ENCODE measurements at places on chromosomes 2 and 18. TPM values are rescaled to one million over a fixed set of nuclear protein-coding genes. Genes with fewer than 3 reads are reported as not detected.
A peak's percentile ranks its signal among the peaks of the same experiment; 100 is the strongest.

DNA sequence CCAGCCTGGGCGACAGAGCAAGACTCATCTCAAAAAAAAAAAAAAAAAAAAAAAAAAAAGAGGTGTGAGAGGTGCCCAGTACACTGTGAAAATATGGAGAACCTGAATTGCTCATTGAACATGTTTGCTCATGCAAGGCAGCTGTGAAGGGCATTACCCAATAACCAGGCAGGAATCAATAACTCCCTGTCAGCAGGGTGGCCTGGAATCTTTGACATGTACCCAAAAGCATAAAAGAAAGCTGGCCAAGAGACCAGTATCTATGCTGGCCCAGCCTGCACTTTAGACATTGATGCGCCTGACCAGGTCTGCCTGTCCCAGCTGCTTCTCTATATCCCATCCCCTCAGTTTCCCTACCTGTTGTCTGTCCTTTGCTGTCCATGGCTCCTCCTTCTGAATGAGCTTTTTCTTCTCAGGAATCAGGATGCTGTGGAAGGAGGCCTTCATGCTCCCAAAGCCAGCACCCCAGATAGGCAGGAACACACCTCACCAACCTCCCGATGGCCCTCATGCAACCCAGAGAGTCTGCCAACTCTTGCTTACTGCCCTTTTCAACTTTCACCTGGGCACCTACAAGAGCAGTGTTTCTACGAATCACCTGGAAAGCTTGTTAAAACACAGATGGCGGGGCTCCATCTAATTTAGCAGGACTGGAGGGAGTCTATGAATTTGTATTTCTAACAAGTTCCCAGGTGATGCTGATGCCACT is 83.4 kb upstream of the PPP1CB start:
- no peaks in the 10 kb centered on the region for H3K36me3 ChIP-seq
- peaks cover 32% of the 10 kb centered on the region for H3K4me1 ChIP-seq
- DNase-seq: no peak
- H3K4me3 ChIP-seq: no peak overlapping the region
- no peaks in the 10 kb centered on the region for H3K27me3 ChIP-seq

- H3K4me1 ChIP-seq: no peaks in the 10 kb centered on the region
- no peaks in the 10 kb centered on the region for H3K36me3 ChIP-seq
- H3K27me3 ChIP-seq: peaks cover 12% of the 10 kb centered on the region
- no peak overlapping the region for H3K27ac ChIP-seq
- H3K4me3 ChIP-seq: no peak overlapping the region
- DNase-seq: no peak
Observed at GRCh38 chr2:125386074-125386473, 1269.9 kb upstream of the GYPC start.

DNA sequence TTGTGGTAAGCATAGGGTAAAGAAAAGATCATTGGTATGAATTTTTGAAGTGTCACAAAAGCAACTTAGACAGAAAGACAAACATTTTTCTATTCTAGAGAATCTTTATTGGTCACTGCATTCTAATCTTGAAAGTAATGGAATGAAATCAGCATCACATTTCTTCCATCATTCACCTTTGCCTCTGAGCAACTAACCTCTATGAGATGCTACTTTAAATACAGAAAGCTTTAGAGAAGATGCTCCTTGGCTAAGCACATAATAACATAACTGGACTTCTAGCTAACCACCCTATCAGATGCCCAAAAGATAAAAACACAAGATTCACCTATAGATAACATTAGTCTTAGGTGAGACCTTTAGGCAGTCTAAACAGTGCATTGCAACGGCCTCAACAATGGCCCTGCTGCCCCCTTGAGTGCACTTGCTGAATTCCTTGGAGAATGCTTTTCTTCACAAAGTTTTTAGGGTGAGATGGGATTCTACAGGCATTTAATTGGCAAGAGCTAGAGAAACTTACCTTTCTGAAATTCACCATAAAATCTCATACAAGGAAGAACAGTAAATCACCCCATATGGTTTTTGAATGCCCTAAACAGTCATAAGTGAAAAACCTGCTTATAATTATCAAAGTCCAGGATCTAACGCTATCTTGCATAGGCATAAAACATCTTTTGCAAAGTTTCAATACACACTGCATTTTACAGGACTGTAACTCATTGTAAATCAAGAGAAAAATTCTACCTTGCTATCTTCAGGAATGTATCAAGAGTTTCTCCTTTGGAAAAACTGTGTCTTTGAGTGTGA is 791.3 kb upstream of the CHAC2 start:
- peaks cover 23% of the 10 kb centered on the region for H3K27me3 ChIP-seq
- no peak overlapping the region for H3K27ac ChIP-seq
- no peaks in the 10 kb centered on the region for H3K36me3 ChIP-seq

GRCh38 chr2:217429981-217430500 is 570.2 kb upstream of the TNP1 start:
- H3K36me3 ChIP-seq: no peaks in the 10 kb centered on the region
- peaks cover 30% of the 10 kb centered on the region for H3K4me1 ChIP-seq
- no peak overlapping the region for H3K27ac ChIP-seq
- no peak for DNase-seq
- peaks cover 5% of the 10 kb centered on the region for H3K27me3 ChIP-seq

DNA sequence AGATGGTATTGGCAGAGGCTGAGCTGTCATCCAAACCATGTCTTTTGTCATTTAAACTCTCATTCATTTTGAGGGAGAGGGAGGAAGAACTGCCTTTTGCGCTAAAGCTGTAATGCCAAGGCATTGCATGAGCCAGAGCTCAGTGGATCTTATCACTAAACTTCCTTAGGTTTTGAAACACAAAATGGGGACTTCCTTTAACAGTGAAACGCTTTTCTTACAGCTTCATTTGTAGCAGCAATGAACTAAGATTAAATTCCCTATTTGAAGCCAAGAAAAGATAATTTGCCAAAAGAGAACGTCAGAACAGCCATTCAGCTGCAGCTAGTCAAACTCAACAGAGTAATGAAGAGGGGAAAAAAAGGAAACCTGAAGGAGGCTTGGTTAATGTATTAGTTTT is 143.5 kb upstream of the MMADHC start:
- H3K27me3 ChIP-seq: no peaks in the 10 kb centered on the region
- H3K27ac ChIP-seq: no peak overlapping the region
- peaks cover 4% of the 10 kb centered on the region for H3K36me3 ChIP-seq
- peaks cover 87% of the 10 kb centered on the region for H3K4me1 ChIP-seq

DNA sequence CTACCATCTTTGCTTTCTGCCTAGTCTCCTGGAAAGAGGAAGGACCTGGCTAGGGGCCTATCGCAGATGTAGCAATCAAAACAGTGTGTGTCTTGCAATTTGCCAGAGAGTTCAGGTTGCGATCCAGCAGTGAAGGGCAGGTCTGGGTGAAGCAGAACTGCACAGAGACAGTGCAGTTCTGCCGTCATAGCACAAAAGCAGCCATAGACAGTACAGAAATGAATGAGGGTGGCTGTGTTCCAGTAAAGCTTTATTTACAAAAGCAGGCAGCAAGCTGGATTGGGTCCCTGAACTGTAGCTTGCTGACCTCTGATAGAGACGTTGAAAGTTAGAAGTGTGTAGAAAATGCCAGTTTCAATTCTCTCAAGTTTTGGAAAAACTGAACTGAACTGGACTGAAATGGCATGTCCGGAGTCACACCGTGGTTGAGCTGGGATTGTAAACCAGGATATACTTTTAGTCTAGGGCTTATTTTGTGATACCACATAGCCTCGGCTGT is 186.8 kb downstream of the LTBP1 start:
- peak overlapping the region; percentile 75 for H3K4me3 ChIP-seq
- DNase-seq: no peak
- peaks cover 79% of the 10 kb centered on the region for H3K4me1 ChIP-seq

TEX44 gene
- not detected for total RNA-seq

NDUFS1 gene
- 97.2 TPM for total RNA-seq

ATP8B1 gene
- 38.7 TPM for total RNA-seq

CASP10 gene
- total RNA-seq: not detected

GNAL gene
- 1.3 TPM for total RNA-seq

C2orf78 gene
- not detected for total RNA-seq

DNA sequence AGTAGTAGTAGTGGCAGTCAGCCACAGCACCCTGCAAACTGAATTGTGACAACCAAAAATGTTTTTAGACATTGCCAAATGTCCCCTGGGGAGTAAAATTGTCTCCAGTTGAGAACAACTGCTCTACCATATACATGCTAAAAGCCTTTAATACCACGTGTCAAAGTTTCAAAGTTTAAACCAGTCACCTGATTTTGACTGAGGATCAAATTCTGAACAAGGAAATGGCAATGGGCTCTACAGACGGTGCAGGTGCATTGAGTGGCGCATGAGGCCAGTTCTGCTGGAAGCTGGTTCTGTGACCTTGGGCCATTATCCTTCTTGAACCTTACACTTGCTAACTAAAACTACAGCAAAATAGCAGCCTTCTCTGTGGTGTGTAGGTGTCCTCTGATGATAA is 85.0 kb downstream of the LIPG start:
- no peaks in the 10 kb centered on the region for H3K27me3 ChIP-seq
- H3K36me3 ChIP-seq: no peaks in the 10 kb centered on the region
- no peak overlapping the region for H3K4me3 ChIP-seq
- H3K27ac ChIP-seq: no peak overlapping the region
- no peak for DNase-seq
- peaks cover 7% of the 10 kb centered on the region for H3K4me1 ChIP-seq

- no peak overlapping the region for H3K27ac ChIP-seq
- H3K4me1 ChIP-seq: no peaks in the 10 kb centered on the region
- no peak overlapping the region for H3K4me3 ChIP-seq
- DNase-seq: no peak
- H3K36me3 ChIP-seq: no peaks in the 10 kb centered on the region
- no peaks in the 10 kb centered on the region for H3K27me3 ChIP-seq
Observed at GRCh38 chr2:21696900-21697299, 573.1 kb downstream of the TDRD15 start.

NYAP2 gene
- total RNA-seq: not detected

DNA sequence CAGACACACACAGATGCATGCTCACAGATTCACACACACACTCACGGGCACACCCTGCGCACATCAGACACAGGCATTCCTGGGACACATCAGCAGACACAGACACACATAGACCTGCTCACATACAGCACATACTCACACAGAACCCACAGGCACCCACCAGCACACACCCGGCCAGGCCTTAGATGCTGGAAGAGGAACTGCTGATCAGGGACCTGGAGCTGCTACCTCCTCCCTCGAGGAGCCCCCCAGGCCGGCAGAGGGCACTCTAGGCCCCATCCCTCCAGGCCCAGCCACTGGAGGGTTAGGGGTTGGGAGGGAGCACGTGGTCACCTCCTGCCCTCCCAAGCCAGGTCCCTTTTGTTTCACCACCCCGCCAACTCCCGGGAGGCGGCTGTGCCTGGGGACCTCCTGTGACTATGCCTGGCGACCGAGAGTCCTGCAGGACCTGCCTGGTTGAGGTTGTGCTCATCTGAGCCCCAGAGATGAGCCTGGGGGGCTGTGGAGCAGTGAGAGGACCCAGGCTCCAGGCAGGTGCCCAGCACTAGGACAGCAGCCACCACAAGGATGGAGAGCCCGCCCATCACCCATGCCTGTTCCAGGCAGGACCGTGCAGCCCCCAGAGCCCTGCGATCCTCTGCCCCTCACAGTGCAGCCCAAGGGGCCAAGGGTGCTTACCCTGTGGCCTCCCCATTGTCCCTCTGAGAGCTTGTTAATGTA is 21.0 kb upstream of the PTMA start:
- H3K27ac ChIP-seq: no peak overlapping the region
- no peaks in the 10 kb centered on the region for H3K27me3 ChIP-seq
- DNase-seq: no peak
- no peaks in the 10 kb centered on the region for H3K36me3 ChIP-seq
- peaks cover 4% of the 10 kb centered on the region for H3K4me1 ChIP-seq
- no peak overlapping the region for H3K4me3 ChIP-seq

DNA sequence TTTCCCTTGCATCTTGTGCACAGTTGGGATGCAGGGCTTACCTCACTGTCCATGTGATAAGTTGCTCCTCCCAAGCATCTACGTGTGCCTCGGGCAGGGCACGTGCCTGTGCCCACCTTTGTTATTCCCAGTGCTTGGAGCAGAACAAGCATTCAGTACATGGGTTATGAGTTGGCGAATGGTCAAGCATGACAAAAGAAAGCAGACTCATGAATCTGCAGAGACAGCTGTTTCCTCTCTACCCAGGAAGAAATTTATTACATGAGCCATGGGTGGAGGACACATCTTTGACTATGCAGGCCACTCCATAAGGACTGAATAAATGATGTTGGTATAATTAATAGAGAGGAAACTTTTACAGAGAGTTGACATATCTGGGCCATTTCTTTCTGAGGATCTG is 127.8 kb downstream of the TPGS2 start:
- H3K36me3 ChIP-seq: no peaks in the 10 kb centered on the region
- H3K4me3 ChIP-seq: no peak overlapping the region
- H3K4me1 ChIP-seq: no peaks in the 10 kb centered on the region
- no peak overlapping the region for H3K27ac ChIP-seq
- H3K27me3 ChIP-seq: peaks cover 9% of the 10 kb centered on the region

GRCh38 chr2:128260239-128261138 is 58.2 kb downstream of the HS6ST1 start:
- H3K27ac ChIP-seq: peak overlapping the region; percentile 98
- peak; percentile 89 for DNase-seq
- H3K4me3 ChIP-seq: peak overlapping the region; percentile 52
- no peaks in the 10 kb centered on the region for H3K36me3 ChIP-seq
- peaks cover 24% of the 10 kb centered on the region for H3K4me1 ChIP-seq

DNA sequence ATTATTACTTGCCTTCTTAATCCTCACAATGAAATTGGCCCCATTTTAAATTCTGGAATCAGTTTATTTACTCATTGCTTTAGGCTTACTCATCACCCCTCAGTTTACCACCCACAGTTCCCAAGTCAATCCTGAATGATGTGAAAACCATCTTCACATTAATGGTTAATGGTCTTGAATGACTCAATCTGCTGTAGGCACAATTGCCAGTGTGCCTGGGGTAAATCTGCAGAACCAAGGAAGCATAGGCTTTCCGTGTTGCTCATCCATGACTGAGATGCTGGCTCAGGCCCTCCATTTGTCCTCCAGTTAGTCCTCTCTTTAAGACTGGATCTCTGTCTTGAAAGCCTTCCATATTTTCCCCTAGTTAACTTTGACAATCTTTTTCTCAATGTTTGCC is 164.5 kb downstream of the PMAIP1 start:
- no peak overlapping the region for H3K27ac ChIP-seq
- no peaks in the 10 kb centered on the region for H3K36me3 ChIP-seq
- no peak for DNase-seq
- H3K4me3 ChIP-seq: no peak overlapping the region

DNA sequence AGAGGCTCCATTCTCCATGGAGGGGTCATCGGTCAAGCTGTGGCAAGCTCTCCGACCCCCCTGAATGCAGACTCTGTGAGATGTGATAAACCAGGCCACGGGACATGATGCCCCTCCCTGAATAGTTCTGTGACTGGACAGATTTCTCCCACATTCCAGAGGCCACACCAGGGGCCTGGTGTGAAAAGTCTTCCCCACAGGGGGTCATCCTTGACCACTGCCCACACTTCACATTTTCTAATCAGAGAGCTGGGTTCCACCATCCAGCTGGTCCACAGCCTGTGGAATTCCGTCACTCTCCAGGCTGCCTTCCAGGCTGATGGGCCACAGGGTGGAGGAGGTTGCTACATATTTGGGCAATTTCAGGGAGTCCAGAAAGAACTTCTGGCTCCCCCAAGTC is 51.3 kb upstream of the CYRIA start:
- H3K4me1 ChIP-seq: no peaks in the 10 kb centered on the region
- H3K27me3 ChIP-seq: peaks cover 5% of the 10 kb centered on the region
- no peak overlapping the region for H3K27ac ChIP-seq
- H3K4me3 ChIP-seq: no peak overlapping the region

RAB17 gene
- 3.9 TPM for total RNA-seq

GRCh38 chr2:234444893-234445292 is 52.0 kb downstream of the ARL4C start:
- no peaks in the 10 kb centered on the region for H3K36me3 ChIP-seq
- no peaks in the 10 kb centered on the region for H3K27me3 ChIP-seq
- peaks cover 68% of the 10 kb centered on the region for H3K4me1 ChIP-seq
- H3K27ac ChIP-seq: peak overlapping the region; percentile 95

Data from osteocyte (in vitro differentiated cells).